Activated CD8-positive, alpha-beta T cell treated with anti-CD3 and anti-CD28 coated beads for 36 hours (primary cell): ENCODE measurements at places on chromosomes 7 and 10. TPM values are rescaled to one million over a fixed set of nuclear protein-coding genes. Genes with fewer than 3 reads are reported as not detected.

Gene GIMAP4
- 97.8 TPM for total RNA-seq

- H3K36me3 ChIP-seq = no peaks in the 10 kb centered on the region
- H3K27ac ChIP-seq = no peak overlapping the region
- H3K4me3 ChIP-seq = no peak overlapping the region
These were observed 175.4 kb upstream of the AHR start for GRCh38 chr7:17123020-17123419.

- H3K27ac ChIP-seq = no peak overlapping the region
- no peaks in the 10 kb centered on the region for H3K4me1 ChIP-seq
- peaks cover 4% of the 10 kb centered on the region for H3K27me3 ChIP-seq
- H3K36me3 ChIP-seq = no peaks in the 10 kb centered on the region
- DNase-seq = peak; percentile 72
These were observed 120.0 kb upstream of the PLPP4 start for GRCh38 chr10:120336911-120337540.

Gene FFAR4
- not detected for total RNA-seq

Gene ZP3
- 13.4 TPM for total RNA-seq

GRCh38 chr7:39624442-39624807 lies 1.1 kb downstream of the RALA start:
- peaks cover 17% of the 10 kb centered on the region for H3K36me3 ChIP-seq
- peak overlapping the region; percentile 95 for H3K27ac ChIP-seq
- H3K27me3 ChIP-seq = no peaks in the 10 kb centered on the region
- H3K4me1 ChIP-seq = peaks cover 51% of the 10 kb centered on the region
- DNase-seq = peak; percentile 52

- H3K27ac ChIP-seq = no peak overlapping the region
- no peak overlapping the region for H3K4me3 ChIP-seq
- H3K27me3 ChIP-seq = peaks cover 2% of the 10 kb centered on the region
- no peaks in the 10 kb centered on the region for H3K4me1 ChIP-seq
These were observed 296.9 kb downstream of the TNS3 start for GRCh38 chr7:47284691-47285635.

Gene CDHR3
- total RNA-seq = 0.58 TPM

Gene EPHA1
- 2.4 TPM for total RNA-seq

GRCh38 chr10:132783940-132784865 lies 1.7 kb downstream of the NKX6-2 start:
- H3K27ac ChIP-seq = no peak overlapping the region
- no peak for DNase-seq
- peaks cover 2% of the 10 kb centered on the region for H3K4me1 ChIP-seq
- H3K36me3 ChIP-seq = peaks cover 19% of the 10 kb centered on the region

Gene GPR37
- not detected for total RNA-seq

Gene RBP3
- total RNA-seq = not detected

- H3K27ac ChIP-seq = peak overlapping the region; percentile 91
- peaks cover 46% of the 10 kb centered on the region for H3K4me1 ChIP-seq
- H3K36me3 ChIP-seq = no peaks in the 10 kb centered on the region
- peak overlapping the region; percentile 68 for H3K4me3 ChIP-seq
These were observed 4.5 kb downstream of the GRK5 start for GRCh38 chr10:119211625-119212441.

DNA sequence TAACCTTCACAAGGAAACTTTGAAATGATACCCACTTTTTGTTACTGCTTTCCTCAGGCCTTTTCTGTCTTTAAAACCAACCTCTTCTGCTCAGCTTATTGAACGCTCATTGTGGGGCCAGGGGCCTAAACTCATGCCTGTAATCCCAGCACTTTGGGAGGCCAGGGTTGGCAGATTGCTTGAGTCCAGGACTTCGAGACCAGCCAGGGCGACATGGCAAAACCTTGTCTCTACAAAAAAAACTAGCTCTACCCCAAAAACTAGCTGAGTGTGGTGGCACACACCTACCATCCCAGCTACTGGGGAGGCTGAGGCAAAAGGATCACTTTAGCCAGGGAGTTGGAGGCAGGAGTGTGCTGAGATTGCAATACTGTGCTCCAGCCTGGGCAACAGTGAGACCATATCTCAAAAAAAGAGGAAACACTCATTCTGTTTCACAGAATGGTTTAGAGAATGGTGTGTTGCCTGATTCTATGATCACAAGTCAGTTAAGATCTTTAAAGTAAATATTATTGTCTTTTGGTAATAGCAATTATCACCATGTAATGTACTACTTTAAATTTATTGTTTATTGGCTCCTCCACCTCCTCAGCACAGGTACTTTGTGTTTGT lies 51.1 kb downstream of the KCTD7 start:
- H3K27me3 ChIP-seq = no peaks in the 10 kb centered on the region
- peak overlapping the region; percentile 14 for H3K4me3 ChIP-seq
- peaks cover 8% of the 10 kb centered on the region for H3K36me3 ChIP-seq
- no peak for DNase-seq

DNA sequence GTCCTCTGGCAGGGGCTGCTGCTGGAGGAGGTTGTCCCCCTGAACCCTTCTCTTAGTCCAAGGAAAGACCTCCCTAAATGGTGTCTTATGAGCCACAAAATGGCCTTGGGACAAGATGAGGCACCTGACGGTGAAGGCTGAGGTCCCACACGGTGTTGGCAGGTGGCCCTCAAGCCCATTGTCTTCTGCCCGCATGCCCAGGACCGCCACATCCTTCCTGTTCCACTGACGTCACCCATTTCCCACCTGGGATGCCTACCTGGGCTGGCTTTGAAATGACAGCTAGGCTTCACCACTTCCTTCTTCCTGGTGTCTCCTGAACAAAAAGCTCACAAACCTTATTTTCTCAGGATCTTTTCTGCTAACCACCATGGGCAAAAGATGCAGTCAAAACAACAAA lies 2.1 kb upstream of the DMBT1 start:
- H3K36me3 ChIP-seq = no peaks in the 10 kb centered on the region
- DNase-seq = peak; percentile 30
- no peak overlapping the region for H3K27ac ChIP-seq
- no peak overlapping the region for H3K4me3 ChIP-seq
- peaks cover 10% of the 10 kb centered on the region for H3K27me3 ChIP-seq
- H3K4me1 ChIP-seq = peaks cover 24% of the 10 kb centered on the region

DNA sequence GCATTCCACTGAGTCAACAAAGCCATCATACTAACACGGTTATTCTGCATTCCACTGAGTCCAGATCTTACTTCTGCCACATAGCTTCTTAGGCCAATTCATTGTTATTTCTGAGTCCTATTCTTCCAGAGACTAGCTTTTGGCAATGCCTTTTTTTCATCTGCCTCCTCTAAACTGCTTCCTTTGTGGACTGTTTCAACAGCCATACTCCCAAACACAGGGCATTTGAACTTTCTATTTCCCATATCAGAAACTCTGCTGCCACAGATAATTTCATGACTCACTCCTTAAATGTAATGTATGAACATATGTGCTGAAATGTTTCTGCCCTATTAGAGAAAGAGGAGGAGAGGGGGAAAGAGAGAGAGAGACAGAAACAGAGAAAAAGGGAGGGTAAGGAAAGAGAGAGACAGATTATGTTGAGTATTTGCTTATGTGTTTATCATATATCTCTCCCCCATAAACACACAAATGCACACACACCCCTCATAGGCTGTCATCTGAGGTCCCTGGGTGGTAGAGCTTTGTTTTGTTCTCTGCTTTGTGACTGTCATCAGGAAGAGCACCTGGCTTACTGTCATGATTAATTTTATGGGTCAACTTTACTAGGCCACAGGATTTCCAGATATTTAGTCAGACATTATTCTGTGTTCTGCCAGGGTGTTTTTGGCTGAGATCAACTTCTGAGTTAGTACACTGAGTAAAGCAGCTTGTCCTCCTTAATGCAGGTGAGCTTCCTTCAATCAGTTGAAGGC lies 308.0 kb upstream of the KCND2 start:
- no peaks in the 10 kb centered on the region for H3K27me3 ChIP-seq
- no peak overlapping the region for H3K4me3 ChIP-seq

DNA sequence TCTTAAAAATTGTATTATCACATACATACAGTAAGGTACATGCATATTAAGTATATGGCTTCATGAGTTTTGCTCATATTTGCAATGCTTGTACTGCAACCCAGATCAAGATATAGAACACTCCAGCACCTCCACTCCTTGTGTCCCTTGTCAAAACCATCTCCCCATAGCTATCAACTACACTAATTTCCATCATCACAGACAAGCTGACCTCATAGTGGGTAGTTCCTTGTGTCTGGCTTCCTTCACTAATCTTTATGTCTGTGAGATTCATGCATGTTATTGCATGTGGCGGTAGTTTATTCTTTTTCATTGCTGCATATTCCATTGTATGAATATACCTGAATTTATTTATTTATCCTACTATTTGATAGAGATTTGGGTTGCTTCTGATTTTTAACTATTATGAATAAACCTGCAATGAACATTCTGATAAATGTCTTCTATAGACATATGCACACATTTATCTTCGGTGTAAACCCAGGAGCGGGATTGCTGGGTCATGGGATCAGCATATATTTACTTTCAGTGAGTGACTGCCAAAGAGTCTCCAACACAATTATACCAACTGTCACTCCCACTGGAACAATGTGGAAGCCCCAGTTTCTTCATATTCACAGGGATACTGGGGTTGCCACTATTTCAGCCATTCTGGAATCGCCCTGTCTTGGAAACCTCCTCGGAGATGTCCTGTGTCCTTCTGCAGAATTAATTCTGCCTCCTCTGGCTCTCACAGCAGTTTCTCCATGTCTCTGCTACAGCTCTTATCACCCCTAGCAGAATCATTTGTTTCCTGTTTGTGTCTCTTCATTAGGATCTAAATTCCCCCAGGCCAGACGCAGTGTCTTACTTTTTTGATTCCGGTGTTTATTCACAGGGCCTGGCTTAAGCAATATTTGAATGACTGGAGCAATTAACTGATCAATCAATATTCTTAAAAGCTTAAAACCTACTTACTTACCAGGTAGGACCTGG lies 14.7 kb upstream of the ADAM12 start:
- H3K4me1 ChIP-seq = no peaks in the 10 kb centered on the region
- no peaks in the 10 kb centered on the region for H3K27me3 ChIP-seq
- no peaks in the 10 kb centered on the region for H3K36me3 ChIP-seq
- H3K4me3 ChIP-seq = no peak overlapping the region
- H3K27ac ChIP-seq = no peak overlapping the region

Gene DUS4L
- 17.4 TPM for total RNA-seq

GRCh38 chr7:156169474-156170370 lies 357.5 kb upstream of the SHH start:
- no peak for DNase-seq
- no peaks in the 10 kb centered on the region for H3K4me1 ChIP-seq
- no peaks in the 10 kb centered on the region for H3K27me3 ChIP-seq
- no peak overlapping the region for H3K4me3 ChIP-seq

Gene TRIM50
- not detected for total RNA-seq

Gene PRRT4
- total RNA-seq = 0.20 TPM

DNA sequence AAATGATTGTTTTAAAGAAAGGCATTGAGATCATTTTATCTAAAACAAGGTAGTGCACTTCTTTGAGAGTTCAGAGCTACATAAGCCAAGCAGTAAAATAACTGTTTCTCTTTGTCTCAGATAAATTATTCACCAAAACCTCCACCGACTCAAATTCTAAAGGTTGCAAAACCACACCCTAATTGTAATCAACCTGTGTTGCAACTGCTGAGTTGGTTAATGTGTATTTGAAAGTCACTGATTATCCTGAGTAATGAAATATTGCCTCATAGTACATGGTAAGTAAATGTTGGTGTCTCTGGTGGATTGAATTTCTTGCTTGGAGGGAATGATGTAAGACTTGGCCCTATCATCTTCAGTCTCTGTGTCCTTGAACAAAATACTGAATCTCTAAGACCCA lies 35.9 kb upstream of the CYP2C9 start:
- no peaks in the 10 kb centered on the region for H3K36me3 ChIP-seq
- no peak overlapping the region for H3K27ac ChIP-seq
- no peak for DNase-seq
- no peak overlapping the region for H3K4me3 ChIP-seq
- no peaks in the 10 kb centered on the region for H3K4me1 ChIP-seq

- no peaks in the 10 kb centered on the region for H3K4me1 ChIP-seq
- DNase-seq = no peak
These were observed 28.3 kb upstream of the PIP4K2A start for GRCh38 chr10:22742678-22743077.

- no peak overlapping the region for H3K4me3 ChIP-seq
- no peaks in the 10 kb centered on the region for H3K36me3 ChIP-seq
- no peak for DNase-seq
- no peaks in the 10 kb centered on the region for H3K27me3 ChIP-seq
- no peak overlapping the region for H3K27ac ChIP-seq
These were observed 10.5 kb downstream of the MBL2 start for GRCh38 chr10:52762088-52762487.

Gene IQUB
- total RNA-seq = 0.09 TPM

DNA sequence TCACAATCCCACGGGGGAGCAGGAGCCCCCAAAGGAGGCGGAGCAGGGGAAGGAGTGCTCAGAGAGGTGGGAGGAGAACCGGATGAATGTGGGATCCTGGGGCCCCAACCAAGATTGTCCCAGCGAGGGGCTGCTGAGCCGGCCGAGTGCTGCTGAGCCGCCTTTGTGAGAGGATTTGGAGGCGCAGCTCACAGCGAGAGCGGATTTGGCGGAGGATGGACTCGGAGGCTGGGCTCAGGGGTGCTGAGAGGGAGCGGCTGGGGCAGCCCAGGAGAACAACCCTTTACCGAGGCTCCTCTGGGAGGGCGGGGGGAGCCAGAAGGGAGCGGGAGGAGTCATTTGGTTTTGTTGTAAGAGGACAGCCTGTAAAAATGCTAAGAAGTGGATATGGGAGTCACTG lies 23.0 kb downstream of the GHRHR start:
- H3K27ac ChIP-seq = no peak overlapping the region
- DNase-seq = no peak
- H3K4me1 ChIP-seq = no peaks in the 10 kb centered on the region
- peaks cover 35% of the 10 kb centered on the region for H3K27me3 ChIP-seq
- no peaks in the 10 kb centered on the region for H3K36me3 ChIP-seq
- H3K4me3 ChIP-seq = no peak overlapping the region

Gene CAV2
- total RNA-seq = not detected

DNA sequence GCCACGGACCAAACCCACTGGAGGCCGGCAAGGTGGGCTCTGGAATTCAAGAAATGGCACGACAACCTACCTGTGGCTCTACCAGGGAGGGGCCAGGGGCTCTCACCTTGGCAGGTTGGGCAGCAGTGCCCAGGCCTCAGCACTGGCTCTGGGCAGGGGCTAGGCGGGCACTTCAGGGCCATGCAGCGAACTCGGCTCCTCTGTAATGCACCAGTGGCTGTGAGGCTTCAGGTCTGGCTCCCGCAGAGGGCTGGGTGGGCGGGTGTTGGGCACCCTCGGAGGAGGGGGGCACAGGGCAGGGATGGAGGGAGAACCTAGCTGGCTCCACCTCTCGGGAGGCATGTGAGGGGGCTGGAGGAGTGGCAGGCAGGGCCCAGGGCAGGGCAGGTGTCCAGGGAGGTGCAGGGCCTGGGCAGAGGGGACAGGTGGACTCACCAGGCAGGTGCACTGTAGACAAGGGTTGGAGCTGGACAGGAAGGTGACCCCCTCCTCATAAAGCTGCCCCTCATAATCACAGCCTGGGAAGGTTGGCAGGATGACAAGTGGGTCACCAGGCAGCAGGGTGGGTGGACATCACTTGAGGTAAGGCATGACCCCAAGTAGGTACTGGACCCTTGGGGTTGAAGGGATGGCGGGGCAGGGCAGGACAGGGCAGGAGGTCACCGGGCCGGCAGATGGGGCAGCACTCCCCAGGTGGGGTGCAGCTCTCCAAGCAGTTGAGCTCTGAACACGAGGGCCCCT lies 6.7 kb downstream of the KCP start:
- DNase-seq = no peak
- H3K36me3 ChIP-seq = no peaks in the 10 kb centered on the region
- H3K4me3 ChIP-seq = no peak overlapping the region
- peaks cover 18% of the 10 kb centered on the region for H3K27me3 ChIP-seq
- H3K4me1 ChIP-seq = no peaks in the 10 kb centered on the region

Gene IFRD1
- 54.5 TPM for total RNA-seq
